HepG2 (cell line): ENCODE measurements at places on chromosomes 2 and 18.

GRCh38 chr2:100752628-100753333, 67.2 kb upstream of the NPAS2 start:
- H3K27me3 ChIP-seq = peaks cover 39% of the 10 kb centered on the region
- H3K36me3 ChIP-seq = no peaks in the 10 kb centered on the region
- no peak overlapping the region for H3K4me3 ChIP-seq
- no peak overlapping the region for H3K27ac ChIP-seq
- H3K4me1 ChIP-seq = peaks cover 27% of the 10 kb centered on the region
- DNase-seq = peak; percentile 67

GRCh38 chr2:152298754-152299153, 36.2 kb upstream of the FMNL2 start:
- no peaks in the 10 kb centered on the region; the same call in 1 of the 2 replicates for H3K27me3 ChIP-seq
- no peak overlapping the region for H3K4me3 ChIP-seq
- no peak overlapping the region for H3K27ac ChIP-seq
- H3K36me3 ChIP-seq = no peaks in the 10 kb centered on the region
- DNase-seq = no peak

GRCh38 chr2:98282109-98282508, 64.1 kb upstream of the CNGA3 start:
- no peak overlapping the region for H3K27ac ChIP-seq
- H3K36me3 ChIP-seq = no peaks in the 10 kb centered on the region
- H3K4me1 ChIP-seq = peaks cover 9% of the 10 kb centered on the region

DNA sequence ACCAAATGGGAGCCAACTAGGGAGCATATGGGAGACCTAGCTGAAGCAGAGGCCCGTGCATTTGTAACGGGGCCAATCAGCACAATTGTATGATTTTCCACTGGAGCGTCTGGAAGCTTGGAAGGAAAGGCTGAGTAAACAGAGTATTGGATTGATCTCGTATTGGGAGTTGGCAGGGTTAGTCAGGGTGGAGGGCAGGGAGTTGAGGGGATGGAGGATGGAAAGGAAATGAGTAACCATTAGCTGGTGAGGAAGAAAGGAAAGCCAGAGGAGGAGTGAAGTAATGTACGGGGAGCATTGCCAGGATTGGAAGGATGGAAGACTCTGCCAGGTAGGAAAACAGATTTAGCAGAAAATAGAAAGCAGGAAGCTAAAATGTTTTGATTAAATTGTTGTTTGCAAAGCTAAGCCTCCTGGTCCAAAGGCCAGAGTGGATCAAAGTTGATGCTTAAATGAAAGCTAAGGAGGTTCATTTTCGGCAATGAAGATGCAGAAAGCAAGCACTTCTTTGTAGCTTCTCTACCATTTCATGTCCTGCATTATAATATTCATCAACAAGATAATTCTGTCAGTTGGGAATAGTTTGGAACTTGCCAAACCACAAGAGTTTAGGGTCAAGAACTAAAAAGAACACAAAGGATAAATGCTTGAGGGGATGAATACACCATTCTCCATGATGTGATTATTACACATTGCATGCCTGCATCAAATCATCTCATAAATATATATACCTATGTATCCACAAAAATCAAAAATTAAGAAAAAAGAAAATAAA, 75.6 kb upstream of the TTN start:
- no peak for DNase-seq
- no peak overlapping the region for H3K27ac ChIP-seq
- H3K27me3 ChIP-seq = no peaks in the 10 kb centered on the region
- no peaks in the 10 kb centered on the region for H3K36me3 ChIP-seq
- no peaks in the 10 kb centered on the region for H3K4me1 ChIP-seq
- H3K4me3 ChIP-seq = no peak overlapping the region

DNA sequence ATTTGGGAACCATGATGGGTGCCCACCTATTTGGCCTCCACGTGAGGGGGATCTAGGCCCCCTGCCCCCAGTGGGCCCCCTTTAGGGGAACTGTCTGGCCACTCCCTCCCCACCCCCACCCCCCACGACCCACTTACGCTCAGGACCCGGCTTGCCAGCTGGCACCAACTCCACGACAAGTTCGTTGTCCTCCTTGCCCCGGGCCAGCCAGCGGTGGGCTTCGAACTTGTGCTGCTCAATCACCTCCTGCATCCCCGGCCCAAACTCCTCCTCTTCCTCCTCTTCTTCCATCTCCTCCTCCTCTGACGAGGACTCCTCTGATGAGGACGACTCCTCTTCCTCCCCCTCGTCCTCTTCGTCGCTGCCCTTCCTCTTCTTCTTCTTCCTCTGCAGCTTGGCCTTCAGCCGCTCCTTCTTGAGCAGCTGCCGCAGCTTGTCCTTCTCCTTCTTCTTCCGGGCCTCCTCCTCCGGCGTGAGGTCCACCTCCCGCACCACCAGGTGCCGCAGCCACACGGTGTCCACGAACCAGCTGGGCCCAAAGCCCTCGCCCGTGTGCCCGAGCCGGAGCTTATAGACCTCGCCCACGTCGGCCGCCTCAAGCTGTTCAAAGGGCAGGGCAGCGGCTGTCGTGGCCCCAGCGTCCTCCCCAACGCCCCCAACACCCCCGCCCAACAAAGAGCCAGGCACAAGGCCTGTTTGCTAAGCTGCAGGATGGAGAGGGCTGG, 96.9 kb downstream of the LOXHD1 start:
- no peaks in the 10 kb centered on the region for H3K4me1 ChIP-seq
- no peak overlapping the region for H3K4me3 ChIP-seq
- no peak for DNase-seq
- H3K27ac ChIP-seq = no peak overlapping the region
- H3K36me3 ChIP-seq = no peaks in the 10 kb centered on the region
- peaks cover 2% of the 10 kb centered on the region; the same call in 1 of the 2 replicates for H3K27me3 ChIP-seq

- peaks cover 10% of the 10 kb centered on the region for H3K4me1 ChIP-seq
- H3K27me3 ChIP-seq = no peaks in the 10 kb centered on the region
- no peaks in the 10 kb centered on the region for H3K36me3 ChIP-seq
- H3K4me3 ChIP-seq = no peak overlapping the region
- no peak for DNase-seq
- H3K27ac ChIP-seq = no peak overlapping the region
Observed at GRCh38 chr2:36339607-36340218, 15.9 kb upstream of the CRIM1 start.

GRCh38 chr18:78703291-78703690, 276.3 kb upstream of the SALL3 start:
- no peak overlapping the region for H3K4me3 ChIP-seq
- no peak overlapping the region for H3K27ac ChIP-seq
- no peak for DNase-seq
- no peaks in the 10 kb centered on the region for H3K36me3 ChIP-seq
- peaks cover 16% of the 10 kb centered on the region; the same call in 2 of the 3 replicates for H3K27me3 ChIP-seq
- no peaks in the 10 kb centered on the region for H3K4me1 ChIP-seq

DNA sequence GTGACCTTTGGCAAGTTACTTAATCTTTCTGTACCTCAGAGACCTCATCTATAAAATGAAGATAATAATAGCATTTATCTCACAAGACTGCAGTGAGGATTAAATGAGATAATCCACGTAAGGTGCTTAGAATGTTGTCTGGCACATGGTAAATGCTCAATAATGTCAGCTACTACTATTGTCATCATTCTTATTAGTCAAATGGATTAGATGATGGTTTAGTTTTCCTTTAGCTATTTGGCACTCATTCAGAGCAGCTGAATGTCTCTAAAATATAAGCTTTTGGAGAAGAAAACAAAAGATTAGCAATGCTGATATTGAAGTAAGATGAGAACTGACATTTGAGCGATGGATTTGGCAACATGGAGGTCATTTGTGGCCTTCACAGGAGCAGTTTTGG, 125.1 kb downstream of the AQP4 start:
- peaks cover 31% of the 10 kb centered on the region for H3K4me1 ChIP-seq
- H3K27ac ChIP-seq = no peak overlapping the region
- no peak overlapping the region for H3K4me3 ChIP-seq
- no peaks in the 10 kb centered on the region for H3K36me3 ChIP-seq

GRCh38 chr18:3121259-3121658, 98.5 kb downstream of the MYOM1 start:
- no peaks in the 10 kb centered on the region for H3K27me3 ChIP-seq
- DNase-seq = no peak
- peaks cover 57% of the 10 kb centered on the region for H3K4me1 ChIP-seq
- no peaks in the 10 kb centered on the region for H3K36me3 ChIP-seq
- H3K27ac ChIP-seq = no peak overlapping the region

GRCh38 chr2:14303366-14304115, 329.0 kb upstream of the LRATD1 start:
- no peaks in the 10 kb centered on the region for H3K27me3 ChIP-seq
- no peaks in the 10 kb centered on the region for H3K36me3 ChIP-seq
- no peak overlapping the region for H3K27ac ChIP-seq
- no peaks in the 10 kb centered on the region for H3K4me1 ChIP-seq

DNA sequence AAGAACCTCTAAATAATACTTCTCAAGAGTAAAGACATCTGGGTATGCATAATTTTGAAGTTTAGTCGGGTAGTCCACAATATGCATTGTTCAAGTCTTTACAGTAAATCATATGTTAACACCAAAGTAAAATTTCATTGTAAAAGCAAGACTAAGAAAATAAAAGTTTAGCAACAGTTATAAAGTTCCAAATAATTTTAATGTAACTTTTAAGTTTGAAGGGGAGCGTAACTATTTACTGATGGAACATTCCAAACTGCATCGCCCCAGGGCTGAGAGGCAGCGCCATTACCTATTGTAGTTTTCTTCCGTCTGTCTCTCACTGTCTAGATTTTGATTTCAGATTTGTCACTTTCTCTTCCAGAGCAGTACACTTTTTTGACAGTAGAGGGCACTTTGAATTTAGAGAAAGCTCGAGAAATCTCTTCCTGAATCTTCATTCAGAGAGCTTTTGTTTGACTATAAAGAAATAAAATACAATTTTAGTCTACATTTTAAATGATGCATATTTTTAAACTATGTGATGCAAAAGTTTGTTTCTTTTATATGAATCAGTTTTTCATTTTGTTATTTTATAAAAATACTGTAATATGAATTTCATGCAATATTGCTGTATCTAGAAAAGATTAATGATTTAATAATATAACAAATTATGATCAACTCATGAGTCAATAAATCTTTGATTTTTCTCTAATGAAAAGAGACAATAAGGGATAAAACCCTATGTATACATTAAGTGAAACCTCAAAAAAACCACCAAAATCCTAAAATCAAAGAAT, 389.8 kb downstream of the FIGN start:
- peak; percentile 59 for DNase-seq
- no peak overlapping the region for H3K27ac ChIP-seq
- no peaks in the 10 kb centered on the region for H3K4me1 ChIP-seq
- no peak overlapping the region for H3K4me3 ChIP-seq
- H3K36me3 ChIP-seq = no peaks in the 10 kb centered on the region

DNA sequence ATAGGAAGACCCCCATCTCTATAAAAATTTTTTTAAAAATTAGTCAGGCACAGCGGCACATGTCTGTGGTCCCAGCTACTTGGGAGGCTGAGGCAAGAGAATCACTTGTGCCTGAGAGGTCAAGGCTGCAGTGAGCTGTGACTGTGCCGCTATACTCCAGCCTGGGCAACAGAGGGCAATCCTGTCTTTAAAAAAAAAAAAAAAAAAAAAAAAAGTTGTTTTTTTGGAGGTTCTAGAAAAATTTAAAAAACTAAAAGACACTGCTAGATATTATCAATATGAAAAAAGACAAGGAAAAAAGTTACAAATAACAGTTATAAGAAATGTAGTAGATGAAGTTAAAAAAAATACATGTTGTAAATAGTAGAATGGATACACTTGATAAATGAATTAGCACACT, 56.1 kb upstream of the C2orf15 start:
- H3K36me3 ChIP-seq = no peaks in the 10 kb centered on the region
- H3K27me3 ChIP-seq = no peaks in the 10 kb centered on the region
- H3K27ac ChIP-seq = no peak overlapping the region
- no peaks in the 10 kb centered on the region for H3K4me1 ChIP-seq

GRCh38 chr2:1745171-1746023, 1.1 kb upstream of the PXDN start:
- H3K27me3 ChIP-seq = no peaks in the 10 kb centered on the region; the same call in none of the 2 replicates
- no peak overlapping the region for H3K4me3 ChIP-seq
- no peaks in the 10 kb centered on the region for H3K36me3 ChIP-seq
- DNase-seq = no peak

DNA sequence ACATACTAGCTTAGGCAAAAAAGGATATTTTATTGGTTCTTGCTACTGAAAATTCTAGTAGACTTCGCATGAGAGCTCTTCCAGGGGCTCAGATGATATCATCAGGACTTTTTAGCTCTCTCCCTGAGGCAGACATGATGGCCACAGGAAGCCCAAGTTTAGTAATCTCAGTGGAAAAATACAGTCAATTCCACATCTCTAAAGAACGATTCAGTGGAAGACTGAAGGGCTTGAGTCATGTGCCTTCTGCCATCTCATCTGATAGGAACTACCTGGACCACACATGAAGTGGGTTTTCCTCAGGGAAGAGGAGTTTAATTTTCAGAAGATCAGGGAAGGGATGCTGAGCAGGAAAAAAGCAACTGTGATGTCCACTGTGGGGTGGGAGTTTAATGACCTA, 117.3 kb downstream of the TTC27 start:
- H3K27me3 ChIP-seq = no peaks in the 10 kb centered on the region
- peaks cover 2% of the 10 kb centered on the region; the same call in 2 of the 3 replicates for H3K36me3 ChIP-seq
- DNase-seq = no peak
- no peaks in the 10 kb centered on the region for H3K4me1 ChIP-seq

DNA sequence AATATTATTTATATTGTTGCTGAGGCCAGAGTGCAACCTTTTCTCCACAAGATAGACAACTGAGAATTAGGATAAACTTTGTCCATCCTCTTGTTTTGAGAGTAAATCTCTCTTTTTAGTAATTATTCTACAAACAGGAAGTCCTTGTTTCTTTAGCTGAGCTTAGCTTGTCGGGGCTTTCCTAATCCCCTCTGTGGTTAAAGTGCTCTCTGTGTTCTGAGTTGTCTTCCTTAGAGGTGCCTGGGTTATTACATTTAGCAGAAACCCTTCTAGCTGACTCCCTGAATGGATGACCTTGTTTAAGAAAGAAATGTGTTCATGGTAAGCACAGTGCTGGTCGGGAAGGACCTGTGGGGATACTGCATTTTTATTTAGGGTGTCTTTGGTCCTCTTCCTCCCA, 12.7 kb downstream of the USP39 start:
- DNase-seq = no peak
- peaks cover 93% of the 10 kb centered on the region for H3K36me3 ChIP-seq
- no peaks in the 10 kb centered on the region for H3K27me3 ChIP-seq
- no peak overlapping the region for H3K4me3 ChIP-seq
- H3K4me1 ChIP-seq = no peaks in the 10 kb centered on the region

GRCh38 chr2:7146151-7146550, 228.9 kb downstream of the RNF144A start:
- H3K27ac ChIP-seq = no peak overlapping the region
- H3K36me3 ChIP-seq = no peaks in the 10 kb centered on the region
- H3K4me1 ChIP-seq = no peaks in the 10 kb centered on the region
- H3K4me3 ChIP-seq = no peak overlapping the region
- H3K27me3 ChIP-seq = no peaks in the 10 kb centered on the region

- H3K4me3 ChIP-seq = no peak overlapping the region
- H3K36me3 ChIP-seq = no peaks in the 10 kb centered on the region
- H3K4me1 ChIP-seq = no peaks in the 10 kb centered on the region
- no peaks in the 10 kb centered on the region for H3K27me3 ChIP-seq
- DNase-seq = no peak
- no peak overlapping the region for H3K27ac ChIP-seq
Observed at GRCh38 chr2:81576713-81577112, 1272.2 kb upstream of the LRRTM1 start.

GRCh38 chr2:214533541-214533940, 122.7 kb downstream of the VWC2L start:
- H3K27ac ChIP-seq = no peak overlapping the region
- DNase-seq = no peak
- H3K27me3 ChIP-seq = no peaks in the 10 kb centered on the region
- H3K4me1 ChIP-seq = no peaks in the 10 kb centered on the region
